ENCODE measurements at places on chromosomes 7 and 10.

DNA sequence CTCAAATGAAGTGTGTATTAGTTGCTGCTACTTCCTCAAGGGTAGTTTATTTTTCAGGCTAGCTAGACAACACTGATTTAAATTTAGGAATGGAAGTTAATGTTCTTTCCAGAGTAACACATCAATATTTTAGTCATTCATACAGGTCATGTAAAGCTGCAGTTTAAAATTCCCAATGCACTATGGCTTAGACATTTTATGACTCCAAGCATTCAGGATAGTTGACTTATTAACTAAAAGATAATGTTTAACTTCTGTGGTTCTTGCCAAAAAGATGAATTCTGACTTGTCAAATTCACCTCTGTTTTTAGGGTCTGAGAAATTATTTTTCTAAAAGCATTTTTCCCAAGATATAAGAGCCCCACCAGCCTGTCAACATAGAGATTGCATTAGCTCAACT lies 131.9 kb downstream of the TFPI2 start:
- no peak for DNase-seq

- no peak for DNase-seq
Observed at GRCh38 chr7:92547579-92547978, 19.0 kb downstream of the RBM48 start.

DNA sequence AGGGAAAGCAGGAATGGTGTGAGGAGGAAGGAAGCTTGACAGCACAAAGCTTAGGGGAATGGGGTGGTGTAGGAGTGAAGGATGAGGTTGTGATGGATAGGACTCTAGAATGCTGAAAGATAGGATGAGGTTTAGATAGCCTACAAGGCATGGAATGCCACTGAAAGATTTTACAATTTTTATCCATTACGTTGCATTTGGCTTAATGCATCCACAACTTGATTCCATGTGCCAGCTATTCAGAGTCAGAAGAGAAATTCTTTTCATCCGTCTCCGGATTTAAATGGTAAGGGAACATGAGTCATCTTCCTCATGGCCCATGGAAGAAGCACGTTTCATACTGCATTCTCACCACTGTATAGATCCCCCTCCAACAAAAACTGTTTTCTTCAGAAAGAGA lies 212.4 kb upstream of the BMPER start:
- DNase-seq, result no peak

GRCh38 chr7:67635271-67635670 lies 638.6 kb downstream of the TYW1 start:
- DNase-seq, result no peak

DNA sequence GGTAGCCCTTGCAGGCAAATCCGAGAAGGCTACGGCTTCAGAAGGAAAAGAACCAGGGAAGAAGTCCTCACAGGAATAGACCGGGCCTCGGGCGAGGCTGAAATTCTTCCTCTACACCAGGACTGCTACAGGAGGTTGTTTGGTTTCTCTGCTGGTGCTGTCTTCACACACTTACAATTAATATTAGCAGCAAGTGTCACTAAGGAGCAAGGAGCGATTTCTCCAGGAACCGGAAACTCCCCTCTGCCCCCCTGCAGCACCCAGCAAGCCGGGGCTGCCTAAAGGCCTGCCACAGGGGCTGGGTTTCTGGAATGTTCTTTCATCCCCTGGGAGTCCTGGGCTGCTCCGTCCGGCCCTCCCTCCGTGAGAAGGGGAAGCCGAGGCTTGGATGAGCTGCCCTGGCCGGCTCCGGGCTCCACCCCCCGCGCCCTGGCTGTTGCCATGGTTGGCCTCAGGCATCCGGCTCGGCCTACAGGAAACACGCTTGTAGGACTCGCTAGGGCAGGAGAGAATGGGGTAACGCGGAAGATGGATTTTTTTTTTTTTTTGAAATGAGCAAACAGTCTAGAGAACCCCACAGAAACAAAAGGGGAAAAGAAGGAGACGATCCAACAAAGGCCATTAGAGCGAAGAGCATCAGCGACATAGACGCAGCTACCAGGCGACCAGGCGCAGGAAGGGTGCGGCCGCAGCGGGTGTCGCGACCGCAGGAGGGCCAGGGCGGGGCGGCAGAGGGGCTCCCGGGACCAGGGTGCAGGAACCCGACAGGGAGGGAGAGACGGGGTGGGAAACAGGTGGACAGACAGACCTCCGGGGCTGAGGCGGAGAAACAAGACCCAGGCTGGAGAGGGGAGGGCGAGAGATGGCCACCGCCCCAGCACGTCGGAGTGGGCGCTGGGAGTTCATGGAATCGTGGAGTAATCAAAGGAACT lies 33.0 kb downstream of the EN2 start:
- no peak for DNase-seq

GRCh38 chr10:29737074-29737593 lies 102.4 kb upstream of the SVIL start:
- DNase-seq, result no peak

GRCh38 chr7:95199779-95200558 lies 124.4 kb downstream of the PON1 start:
- peak; percentile 44 for DNase-seq

- peak; percentile 13 for DNase-seq
Observed at GRCh38 chr10:80382989-80383388, 25.4 kb upstream of the PRXL2A start.

DNA sequence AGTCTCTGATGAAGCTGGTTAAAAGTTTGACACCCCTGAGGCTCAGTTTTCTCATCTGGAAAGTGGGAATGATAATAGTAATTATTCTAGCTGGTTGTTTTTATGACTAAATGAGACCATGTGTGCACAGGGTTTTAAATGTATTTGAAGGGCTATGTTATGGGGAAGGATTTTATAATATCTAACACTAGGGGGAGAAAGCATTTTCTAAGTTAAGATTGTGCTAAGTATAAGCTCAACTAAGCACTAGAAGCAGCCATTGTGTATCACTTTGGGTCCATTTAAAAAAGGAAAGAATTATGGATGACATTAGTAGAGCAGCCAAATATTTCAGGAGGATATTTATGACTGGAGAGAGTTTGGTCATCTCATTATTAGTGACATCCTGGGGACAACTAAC lies 49.5 kb upstream of the CREB5 start:
- DNase-seq, result no peak

GRCh38 chr10:3835770-3836169 lies 50.8 kb upstream of the KLF6 start:
- no peak for DNase-seq

GRCh38 chr7:154569916-154570315 lies 433.0 kb downstream of the PAXIP1 start:
- no peak for DNase-seq

DNA sequence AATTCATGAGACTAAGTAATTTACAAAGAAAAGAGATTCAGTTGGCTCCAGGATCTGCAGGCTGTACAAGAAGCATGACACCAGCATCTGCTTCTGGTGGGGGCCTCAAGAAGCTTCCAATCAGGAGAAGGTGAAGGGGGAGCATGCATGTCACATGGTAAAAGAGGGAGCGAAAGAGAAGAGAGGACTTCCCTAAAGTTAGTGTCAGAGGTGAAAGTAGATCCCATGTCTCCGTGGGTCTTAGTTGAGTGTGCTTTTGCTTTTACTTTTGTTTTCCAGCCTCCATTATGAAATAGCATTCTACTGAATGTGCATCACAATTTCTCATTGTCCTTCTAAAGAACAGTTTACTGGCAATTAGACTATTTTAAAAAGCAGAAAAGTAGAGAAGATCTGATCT lies 213.6 kb upstream of the FZD1 start:
- DNase-seq, result no peak

DNA sequence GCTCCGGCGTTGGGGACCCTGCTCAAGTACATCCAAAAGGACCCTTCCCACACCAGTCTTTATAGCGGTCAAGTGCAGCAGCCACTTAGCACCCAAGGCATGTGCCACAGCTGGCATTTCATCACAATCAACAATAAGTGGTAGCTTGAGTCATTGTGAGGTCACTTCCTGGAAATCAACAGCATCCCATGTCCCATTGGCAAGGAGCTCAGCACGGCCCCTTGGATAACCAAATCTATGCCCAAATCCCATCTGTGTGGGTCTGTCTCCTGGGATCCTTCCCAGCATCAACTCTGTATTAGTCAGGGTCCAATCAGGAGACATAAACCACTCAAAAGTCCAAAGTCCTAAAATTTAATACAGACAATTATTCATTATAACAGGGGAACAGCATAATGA lies 27.1 kb downstream of the MDH2 start:
- no peak for DNase-seq

DNA sequence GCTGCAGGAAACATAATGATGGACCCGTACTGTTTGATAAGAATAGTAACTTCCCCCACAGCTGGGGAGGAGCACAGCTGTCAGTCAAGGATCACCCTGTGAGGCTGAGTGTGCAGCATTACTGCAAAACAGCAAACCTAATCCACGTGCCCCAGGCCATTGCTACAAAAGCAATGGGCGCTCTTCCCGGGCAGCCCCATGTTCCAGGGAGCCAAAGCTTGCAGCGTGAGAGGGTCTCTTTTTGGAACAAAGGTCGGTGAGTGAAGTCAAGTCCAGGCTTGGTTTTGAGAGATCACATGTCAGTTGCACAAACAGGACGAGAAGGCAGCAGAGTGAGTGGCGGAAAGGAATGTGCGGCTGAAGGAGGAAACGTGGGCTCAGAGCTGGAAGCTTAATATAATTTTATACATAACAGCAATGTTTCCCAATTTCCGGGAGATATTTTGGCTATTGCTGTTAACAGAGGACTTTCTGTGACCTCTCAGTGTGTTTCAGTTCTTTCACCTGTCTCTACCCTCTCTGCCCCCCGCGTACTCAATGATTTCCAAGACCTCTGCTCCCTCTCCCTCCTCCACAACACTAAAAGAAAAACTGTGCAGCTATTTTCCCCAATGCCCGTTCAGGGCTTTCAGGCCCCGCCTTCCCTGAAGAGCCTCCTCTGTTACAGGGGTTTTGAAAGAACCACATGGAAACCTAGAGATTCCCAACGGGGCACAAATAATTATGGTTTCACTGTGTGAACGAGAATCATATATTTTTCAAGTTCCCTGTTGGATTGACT lies 128.9 kb downstream of the MTPAP start:
- no peak for DNase-seq

DNA sequence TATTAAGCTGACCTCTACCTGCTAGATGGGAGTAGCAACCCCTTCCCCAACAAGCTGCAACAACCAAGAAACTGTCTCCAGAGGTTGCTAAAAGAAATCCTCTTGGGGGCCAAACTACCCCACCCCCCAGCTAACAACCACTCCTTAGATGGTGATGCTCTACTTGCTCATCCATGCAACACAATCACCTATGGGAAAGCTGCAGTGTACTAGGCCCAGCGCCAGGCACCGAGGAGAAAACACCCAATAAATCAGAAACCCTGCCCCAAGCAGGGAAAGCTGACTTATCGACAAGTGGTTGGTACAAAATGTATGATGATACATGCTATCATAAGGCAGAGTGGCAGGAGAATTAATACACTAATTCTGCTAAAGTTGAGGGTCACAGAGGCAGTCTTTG lies 17.3 kb downstream of the SLC25A13 start:
- DNase-seq, result no peak

- no peak for DNase-seq
Observed at GRCh38 chr10:132793871-132794849, 8.2 kb upstream of the NKX6-2 start.

GRCh38 chr7:116557901-116558300 lies 33.1 kb downstream of the CAV1 start:
- DNase-seq, result no peak

DNA sequence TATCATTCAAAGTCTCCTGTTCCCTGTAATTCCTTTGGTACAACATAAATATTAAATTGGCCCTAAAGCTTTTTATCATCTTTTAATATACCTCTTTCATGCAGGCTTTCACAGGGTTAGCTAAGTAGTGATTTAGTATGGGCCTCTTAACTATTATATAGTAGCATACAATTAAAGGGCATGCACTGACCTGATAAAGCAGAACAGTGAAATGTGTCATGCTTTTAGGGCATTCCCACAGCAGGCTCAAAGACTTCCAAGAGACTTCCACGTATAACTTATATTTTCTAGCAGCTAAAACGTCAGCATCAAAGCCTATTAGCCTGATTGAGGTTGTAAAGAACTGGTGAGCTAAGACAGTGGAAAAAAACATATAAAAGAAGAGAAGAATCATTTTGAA lies 35.3 kb downstream of the SAMD8 start:
- no peak for DNase-seq

GRCh38 chr7:32481921-32482320 lies 8.3 kb downstream of the LSM5 start:
- no peak for DNase-seq

- no peak for DNase-seq
Observed at GRCh38 chr7:47443049-47443448, 138.9 kb downstream of the TNS3 start.

DNA sequence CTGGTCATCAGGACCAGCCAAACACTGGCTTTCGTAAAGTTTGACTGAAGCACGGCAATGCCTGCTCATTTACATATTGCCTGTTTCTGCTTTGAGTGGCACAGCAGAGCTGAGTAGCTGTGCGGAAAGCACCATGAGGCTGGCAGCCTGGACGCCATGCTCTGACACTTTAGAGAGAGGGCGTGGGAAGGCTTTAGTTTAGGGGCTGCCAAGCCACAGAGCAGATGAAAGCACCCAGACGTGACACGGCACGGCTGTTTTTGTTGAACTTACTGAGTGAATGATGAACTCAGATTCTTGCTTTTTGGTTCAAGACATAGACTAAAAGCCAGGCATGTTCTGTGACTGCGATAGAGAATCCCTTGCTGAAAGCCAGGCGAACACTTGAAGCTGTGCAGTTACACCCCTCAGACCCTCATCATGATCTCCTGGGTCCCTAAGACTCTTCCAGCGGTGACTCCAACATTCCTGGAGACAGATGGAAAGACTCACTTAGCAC lies 182.1 kb downstream of the ZMYND11 start:
- DNase-seq, result no peak

DNA sequence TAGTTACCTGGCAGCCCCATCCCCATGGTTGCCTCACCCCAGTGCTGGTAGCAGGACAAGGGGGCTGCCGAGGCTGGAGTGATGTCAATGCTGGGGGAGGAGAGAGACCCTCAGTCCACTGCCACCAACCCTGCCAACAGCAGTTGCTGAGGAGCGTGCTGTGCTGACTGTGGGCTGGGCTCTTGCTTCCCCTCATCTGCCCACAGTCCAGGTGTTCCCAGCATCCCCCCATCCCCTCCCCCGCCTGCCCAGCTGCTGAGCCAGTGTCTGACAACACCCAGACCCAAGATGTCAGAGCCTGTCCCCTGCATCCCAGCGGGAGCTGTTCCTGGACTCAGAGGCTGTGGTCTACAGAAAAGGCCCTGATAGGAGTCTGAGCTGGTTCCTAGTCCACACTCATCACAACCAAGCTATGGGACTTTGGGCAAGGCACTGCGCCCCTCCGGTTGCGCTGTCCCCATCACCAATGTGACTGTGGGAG lies 14.6 kb upstream of the PSAP start:
- no peak for DNase-seq

Measured in hippocampal formation (tissue), 2 donors.